Stimulated activated memory B cell treated with anti-CD40 and anti-IgM and Interleukin-4, amounts not matched to agents 10 μg/mL and 1 μg/mL and 100 μg/mL, for 72 hours (primary cell): ENCODE measurements at places on chromosomes 16 and 17.

DNA sequence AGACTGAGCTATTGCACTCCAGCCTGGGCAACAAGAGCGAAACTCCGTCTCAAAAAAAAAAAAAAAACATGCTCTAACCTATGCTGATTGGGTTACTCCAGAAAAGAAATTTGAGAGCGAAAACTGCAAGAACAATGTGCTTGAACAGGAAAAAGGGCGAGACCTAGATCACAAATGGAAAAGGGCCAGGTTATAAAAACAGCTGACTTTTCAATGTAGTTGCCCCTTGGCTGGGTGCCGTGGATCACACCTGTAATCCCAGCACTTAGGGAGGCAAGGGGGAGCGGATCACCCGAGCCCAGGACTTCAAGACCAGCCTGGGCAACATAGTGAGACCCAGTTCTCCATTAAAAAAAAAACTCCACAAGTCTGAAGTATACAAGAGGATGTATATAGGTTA is 48.8 kb downstream of the MRM3 start:
- no peak for ATAC-seq

DNA sequence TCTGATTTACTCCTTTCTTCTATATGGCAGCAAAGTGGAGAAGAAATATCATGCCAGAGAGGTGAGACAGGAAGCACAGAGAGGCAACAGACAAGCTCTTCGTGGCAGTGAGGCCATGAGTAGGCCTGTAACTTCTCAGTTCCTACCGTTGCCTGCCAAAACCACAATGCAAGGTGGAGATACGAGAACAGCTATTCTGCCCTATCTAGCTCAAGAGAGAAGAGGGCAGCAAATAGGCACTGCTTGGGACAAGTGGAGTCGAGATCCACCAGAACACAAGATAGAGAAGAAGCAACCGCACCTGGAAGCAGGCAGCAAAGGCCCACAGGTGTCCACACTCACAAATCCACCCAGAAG is 24.8 kb downstream of the RANBP10 start:
- peak; percentile 60 for ATAC-seq

GRCh38 chr16:19114359-19115147 is 789 bp downstream of the ITPRIPL2 start:
- peak; percentile 57 for ATAC-seq

GRCh38 chr17:14748036-14748710 is 447.3 kb downstream of the HS3ST3B1 start:
- ATAC-seq = peak; percentile 58

GRCh38 chr16:76294396-76295214 is 17.4 kb downstream of the CNTNAP4 start:
- ATAC-seq = no peak

GRCh38 chr17:6670571-6670970 is 19.0 kb downstream of the C17orf100 start:
- ATAC-seq = no peak

DNA sequence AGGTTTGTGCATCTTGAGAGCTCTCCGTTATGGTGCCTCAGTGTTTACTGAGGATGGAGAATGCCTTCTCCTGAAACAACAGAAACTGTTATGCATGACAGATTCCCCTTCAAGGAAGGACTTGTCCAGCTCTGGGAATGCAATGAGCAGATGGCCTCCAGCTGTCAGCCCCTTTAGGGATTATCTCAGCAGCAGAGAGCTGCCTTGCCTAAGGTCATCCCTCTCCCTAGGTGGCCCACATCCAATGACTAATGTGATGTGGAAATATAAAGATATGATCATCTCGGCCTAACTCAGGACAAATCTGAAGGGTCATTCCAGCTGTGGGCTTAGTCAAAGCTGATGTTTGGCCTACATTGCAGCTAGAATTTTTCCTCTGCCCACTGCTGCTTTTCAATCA is 214.3 kb upstream of the N4BP1 start:
- ATAC-seq = no peak

DNA sequence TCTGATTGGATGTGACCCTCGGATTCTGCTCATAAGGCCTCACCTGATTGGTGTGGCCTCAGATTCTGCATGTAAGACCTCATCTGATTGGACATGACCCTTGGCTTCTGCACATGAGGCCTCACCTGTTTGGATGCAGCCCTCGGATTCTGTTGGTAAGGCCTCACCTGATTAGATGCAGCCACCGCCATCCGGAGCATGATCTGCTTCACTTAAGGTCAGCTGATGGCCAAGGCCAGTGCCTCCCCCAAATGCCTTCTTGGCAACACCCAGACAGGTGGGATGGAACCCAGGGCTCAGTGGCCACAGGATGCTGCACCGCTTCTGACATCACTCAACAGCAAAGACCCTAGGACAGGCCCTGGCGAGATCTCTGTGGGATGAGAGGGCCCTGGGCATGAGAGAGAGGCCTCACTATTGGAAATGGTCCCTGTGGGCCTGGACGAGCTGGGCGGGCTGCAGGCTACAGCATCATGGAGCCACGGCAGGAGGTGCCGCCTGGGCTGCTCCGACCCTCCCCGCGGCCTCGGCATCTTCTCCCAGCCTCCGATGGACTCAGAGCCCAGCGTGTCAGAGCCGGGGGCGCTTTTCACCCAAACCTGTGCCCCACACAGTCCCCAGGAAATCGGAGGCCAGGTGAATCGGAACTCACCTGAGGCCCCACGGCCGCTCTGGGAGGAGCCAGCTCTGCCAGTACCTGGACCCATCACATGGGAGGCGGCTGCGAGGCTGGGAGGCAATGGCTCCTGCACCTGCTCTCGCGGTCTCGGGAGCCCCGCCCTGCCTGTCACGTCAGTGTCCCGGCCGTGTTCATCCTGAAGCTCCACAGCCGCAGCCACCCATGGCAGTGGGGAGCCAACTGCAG is 60.9 kb upstream of the ZNF469 start:
- ATAC-seq = no peak

GRCh38 chr16:4893103-4893862 is 43.7 kb downstream of the PPL start:
- ATAC-seq = no peak

GRCh38 chr17:81057079-81057730 is 22.3 kb downstream of the BAIAP2 start:
- no peak for ATAC-seq

DNA sequence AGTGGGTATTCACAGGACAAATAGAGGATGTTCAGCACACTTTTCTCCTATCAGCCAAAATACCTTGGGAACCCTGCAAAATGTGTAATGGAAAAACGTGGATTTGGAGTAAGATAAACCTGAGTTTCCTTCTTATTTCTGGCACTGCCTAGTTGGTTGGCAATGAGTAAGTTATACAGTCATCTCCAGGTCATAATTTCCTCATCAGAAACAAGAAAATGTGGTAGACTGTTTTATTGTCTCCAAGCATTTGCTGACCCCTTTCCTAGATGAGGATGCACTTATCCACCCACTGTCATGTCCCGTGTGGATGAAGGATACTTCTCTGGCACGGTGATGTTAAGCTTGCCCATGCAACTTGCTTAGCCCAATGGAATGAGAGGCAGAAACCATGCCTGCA is 458.0 kb downstream of the KIF2B start:
- no peak for ATAC-seq

GRCh38 chr17:70013911-70014310 is 61.1 kb upstream of the KCNJ16 start:
- no peak for ATAC-seq

DNA sequence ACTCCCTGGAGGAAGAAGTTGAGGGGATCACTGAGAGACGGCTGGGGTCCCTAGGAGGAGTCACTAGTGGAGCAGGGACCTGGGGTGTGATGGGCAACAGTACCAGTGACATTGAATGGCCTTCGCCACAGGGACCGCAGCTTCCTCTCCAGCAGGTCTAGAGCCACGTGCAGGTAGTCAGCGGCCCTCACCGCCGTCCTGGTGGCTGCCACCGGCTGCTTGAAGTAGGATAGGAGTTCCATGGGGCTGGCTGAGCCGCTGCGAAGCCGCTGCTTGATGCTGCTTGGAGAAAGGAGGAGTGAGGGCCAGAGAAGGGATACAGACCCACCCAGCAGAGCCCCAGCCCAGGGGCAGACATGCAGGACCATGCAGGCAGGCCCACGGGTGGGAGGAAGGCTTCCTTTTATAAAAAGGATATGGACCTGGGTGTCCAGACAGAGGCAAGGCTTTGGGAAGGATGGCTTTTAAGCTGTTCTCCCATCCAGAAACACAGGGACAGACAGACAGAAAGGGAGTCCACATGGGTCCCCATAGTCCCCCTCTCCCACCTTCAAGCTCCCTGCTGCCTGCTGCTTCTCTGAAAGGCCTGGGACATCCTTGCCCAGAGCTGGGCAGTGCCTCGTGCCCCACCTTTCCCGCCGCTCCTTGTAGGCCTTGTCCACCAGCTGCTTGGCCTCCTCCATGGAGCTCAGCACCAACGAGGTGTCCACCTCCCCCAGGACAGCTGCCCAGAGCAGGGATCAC is 827 bp downstream of the MPO start:
- ATAC-seq = no peak

GRCh38 chr16:85316321-85316919 is 204.1 kb upstream of the CIBAR2 start:
- peak; percentile 52 for ATAC-seq

DNA sequence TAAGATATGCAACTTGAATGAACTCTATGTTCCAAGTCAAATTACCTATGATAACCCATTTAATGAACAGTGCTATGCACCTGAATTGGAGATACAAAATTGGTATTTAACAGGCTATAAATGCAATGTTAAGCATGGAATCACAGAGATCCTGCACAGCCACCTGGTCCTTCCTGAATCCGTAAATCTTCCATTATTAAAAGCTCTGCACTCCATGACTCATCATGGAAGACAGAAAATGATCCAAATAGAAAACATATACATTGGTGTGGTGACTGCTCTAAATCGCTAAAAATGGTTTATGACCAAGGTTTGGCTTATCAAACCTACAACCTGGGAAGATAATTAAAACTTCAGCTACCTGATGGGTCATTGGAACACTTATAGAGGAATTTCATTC is 45.3 kb downstream of the GLG1 start:
- no peak for ATAC-seq

DNA sequence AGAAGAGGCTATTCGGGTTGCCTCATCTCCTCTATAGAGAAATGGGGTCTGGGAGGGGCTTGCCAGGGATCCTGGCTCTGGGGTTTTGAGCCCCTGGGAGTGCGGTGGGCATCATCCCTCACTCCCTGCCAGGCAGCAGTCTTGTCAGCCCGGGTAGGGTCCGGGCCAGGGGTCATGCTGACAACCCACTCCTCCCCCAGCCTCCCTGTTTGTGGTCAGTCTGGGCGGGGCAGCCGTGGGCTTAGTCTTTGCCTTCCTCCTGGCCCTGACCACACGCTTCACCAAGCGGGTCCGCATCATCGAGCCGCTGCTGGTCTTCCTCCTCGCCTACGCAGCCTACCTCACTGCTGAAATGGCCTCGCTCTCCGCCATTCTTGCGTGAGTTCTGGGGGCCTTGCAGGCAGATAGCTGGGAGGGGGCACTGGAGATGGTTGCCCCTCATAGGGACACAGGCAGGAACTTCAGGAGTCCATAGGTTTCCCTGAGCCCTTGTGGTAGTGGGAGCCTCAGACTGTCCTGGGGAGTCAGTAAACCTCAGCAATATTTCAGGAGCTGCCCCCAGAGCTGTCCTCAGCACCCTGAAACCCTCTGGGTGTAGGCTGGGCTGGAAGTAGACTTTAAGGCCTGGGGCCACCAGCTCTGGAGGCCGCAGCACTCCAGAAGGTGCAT is 6.9 kb downstream of the SLC9A5 start:
- no peak for ATAC-seq

GRCh38 chr16:4344983-4345835 is 5.9 kb downstream of the PAM16 start:
- ATAC-seq = no peak

DNA sequence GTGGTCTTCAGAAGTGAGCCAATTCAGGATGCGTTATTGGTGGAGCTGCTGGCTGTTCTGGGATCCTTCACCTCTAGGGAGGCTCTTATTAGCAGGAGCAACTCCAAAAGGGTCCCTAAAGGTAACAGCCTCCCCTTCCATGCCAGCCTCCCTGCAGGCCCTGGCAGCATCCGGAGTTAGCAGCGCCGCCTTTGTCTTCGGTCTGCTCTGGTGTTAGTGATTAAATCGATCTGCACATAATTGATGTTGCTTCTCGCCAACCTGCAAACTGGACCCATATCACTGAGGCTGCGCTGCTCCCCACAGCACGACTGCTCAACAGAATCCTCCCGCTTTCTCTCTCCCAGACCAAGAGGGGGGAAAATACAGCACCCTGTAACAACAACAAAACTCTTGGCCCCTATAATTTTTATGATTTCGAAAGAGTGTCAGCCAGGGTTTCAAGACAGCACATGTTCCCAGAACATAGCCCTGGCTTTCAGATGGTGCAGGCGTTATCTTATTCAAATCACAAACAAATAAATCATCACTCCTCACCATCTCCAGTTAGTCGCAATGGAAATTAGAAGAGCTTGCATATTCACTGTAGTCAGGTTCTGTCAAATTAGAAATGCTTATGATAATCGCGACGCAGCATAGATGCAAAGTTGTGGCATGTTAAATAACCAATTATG is 76.0 kb downstream of the IRX3 start:
- no peak for ATAC-seq
